Stimulated activated CD8-positive, alpha-beta memory T cell treated with anti-CD3 and anti-CD28 coated beads, Interleukin-2, amount 100 ng/mL, for 1 hour (primary cell): ENCODE measurements at places on chromosomes 7 and 10.

DNA sequence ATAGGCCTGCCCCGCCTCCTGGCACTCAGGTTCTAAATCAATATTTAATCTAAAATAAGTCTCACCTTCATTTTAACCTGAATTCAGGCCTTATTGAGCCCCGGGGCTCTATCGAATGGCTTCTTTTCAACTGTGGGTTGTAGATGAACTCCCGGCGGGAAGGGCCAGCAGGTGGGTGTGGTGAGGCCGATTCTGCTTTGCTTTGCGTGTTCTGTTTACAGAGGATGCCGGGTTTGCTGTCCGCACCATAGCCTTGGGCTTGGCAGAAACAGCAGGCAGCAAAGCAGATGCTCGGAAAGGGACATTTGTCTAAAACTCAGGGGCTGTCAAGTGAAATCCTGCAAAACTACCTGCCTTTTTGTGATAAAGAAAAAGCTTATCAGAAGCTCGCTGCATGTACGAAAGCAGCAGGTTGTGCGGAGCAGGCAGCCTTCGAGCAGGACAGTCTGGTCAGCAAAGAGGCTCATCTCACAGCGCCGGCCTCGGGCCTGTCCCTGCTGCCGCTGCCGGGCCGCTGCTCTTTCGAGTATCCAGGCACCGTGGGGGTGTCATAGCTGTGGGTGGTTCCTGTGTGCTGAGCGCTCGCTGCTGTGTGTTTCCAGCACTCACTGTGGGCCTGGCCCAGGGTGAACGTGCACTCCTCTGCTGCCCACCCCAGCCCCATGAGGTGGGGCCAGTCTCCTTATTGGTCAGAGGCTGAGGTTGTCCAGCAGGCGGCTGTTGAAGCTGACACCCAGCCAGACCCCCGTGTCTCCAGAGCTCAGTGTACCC, 434.8 kb upstream of the FOXK1 start:
- no peak for DNase-seq

DNA sequence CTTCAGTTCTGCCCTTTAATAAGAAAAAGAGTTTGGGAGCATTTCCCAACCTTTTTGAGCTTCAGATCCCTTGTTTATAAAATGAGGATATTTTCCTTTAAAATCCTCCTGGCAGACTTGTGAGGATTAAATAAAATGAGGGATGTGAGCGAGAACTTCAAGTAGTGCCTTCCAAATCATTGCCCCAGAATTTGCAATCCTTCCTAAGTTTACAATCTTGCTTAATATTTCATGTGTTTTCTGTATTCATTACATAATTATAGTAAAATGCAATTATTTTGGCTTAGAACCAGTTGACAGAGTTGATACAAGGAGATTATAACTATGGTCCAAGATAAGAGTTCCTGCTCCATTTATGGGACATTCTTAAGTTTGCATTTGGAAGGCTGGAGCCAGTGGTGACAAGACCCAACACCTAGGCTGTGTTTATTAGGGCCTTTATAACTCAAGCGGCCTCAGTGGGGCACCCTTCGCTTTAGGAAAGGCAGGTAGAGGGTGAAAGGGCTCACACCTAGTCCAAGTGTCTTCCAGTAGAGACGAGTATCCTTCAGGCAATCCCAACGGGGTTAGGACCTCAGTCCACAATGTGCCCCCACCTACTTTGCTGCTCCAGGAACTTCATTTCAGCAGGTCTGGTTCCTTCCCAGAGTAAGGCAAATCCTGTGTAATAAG, 317.5 kb downstream of the WDR11 start:
- DNase-seq, result no peak

DNA sequence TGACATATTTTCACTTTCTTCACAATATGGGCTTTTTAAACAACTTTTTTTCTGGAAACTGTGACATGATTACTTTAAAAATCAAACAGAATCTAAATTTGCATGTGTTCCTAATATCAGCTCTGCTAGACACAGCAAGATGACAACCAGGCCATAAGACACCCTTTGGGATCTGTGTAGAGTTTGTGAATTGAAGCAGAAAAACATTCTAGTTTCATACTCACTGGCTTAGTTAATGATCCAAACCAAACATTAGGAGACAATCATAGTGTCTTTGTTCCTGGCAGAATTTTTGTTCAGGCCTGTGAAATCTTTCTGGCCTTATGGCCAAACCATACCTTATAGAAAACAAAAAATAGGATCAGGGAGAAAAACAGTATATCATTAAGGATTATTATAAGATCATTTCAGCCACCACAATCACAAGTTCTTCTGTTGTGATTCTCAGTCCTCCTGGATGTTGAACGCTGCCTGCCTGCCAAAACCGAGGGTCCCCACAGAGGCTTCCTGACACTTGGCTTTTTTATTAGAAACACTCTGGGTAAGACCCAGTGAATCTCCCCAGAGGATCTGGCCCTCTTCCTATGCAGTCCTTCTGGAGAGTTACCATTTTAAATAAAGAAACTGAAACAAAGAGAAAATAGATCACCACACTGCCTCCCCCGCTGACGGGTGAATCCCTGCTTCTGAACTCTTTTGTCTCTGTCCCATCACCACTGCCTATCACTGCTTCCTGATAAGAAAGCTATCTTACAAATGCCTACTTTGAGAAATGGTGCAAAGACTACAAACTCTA, 79.2 kb upstream of the PPP1R3C start:
- no peak for DNase-seq

DNA sequence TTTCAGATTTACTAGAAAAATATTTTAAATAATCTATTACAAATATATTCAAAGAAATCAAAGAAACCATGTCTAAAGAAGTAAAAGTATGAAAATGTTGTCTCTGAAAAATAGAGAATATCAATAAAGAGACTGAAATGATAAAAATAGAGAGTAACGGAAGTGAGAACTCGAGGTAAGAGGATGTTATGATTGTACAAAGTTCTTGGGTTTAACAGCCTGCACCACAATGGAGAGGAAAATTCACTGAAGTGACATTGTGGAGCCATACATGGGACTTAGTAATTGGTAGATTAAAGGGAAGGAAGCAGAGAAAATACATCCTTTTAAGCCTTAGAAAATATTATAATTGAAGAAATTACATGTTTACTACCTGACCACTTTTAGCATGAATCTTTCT, 77.9 kb downstream of the THSD7A start:
- DNase-seq, result no peak

DNA sequence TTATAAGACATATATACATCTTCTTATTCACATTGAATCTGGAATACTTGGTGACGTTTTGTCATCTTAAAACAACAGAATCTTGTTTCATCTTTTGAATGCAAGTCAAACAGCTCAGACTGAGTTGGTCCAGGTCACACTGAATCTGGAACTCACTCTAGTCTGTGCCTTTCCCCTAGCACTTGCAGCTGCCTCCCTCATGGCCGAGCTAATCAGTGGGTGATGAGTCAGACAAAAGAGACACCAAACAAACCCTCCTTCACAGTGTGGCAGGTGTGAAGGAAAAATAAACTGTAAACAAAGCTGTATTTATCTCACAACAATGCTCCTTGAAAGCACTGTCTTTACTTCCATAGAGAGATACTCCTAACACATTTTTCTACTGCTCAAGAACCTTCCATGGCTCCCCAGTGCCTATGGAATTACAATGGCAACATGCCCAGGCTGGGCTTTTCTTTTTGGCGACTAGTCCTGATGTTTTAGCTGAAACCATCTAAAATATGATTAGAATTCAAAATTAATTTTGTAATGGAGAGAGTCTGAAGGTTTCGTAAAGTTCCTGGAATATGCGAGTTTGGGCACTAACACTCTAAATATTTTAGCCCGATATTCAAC, 140.0 kb downstream of the ZNF365 start:
- no peak for DNase-seq

- DNase-seq, result no peak
Observed at GRCh38 chr10:50674469-50675254, 50.9 kb upstream of the SGMS1 start.

- no peak for DNase-seq
Observed at GRCh38 chr7:102294589-102294988, 7.9 kb downstream of the SH2B2 start.

DNA sequence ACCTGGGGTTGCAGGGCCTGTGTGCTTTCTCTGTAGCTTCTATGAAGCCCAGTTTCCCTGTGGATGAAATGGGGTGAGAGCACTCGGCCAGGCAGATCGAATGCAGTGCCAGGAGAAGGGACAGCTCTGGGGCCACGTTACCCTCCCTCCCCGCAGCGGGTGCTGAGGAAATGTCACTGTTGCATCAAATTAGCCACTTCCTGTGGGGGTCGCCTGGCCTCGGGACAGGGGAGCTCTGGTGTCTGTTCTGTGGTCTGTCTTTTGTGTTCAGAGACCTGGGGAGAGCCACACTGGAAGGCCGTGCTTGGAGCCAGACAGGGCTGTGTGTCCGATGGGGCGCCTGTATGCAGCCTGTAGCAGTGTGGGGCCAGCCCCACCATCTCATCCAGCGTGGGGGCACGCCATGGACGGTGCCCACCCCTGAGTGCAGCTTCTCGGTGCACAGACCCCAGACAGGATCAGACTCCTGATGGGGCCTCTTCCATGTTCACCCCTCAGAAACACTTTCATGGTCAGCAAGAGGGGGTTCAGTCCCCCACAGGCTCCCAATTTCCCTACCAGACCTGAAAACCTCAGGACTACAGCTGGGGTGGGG, 13.6 kb downstream of the TTYH3 start:
- DNase-seq, result no peak

DNA sequence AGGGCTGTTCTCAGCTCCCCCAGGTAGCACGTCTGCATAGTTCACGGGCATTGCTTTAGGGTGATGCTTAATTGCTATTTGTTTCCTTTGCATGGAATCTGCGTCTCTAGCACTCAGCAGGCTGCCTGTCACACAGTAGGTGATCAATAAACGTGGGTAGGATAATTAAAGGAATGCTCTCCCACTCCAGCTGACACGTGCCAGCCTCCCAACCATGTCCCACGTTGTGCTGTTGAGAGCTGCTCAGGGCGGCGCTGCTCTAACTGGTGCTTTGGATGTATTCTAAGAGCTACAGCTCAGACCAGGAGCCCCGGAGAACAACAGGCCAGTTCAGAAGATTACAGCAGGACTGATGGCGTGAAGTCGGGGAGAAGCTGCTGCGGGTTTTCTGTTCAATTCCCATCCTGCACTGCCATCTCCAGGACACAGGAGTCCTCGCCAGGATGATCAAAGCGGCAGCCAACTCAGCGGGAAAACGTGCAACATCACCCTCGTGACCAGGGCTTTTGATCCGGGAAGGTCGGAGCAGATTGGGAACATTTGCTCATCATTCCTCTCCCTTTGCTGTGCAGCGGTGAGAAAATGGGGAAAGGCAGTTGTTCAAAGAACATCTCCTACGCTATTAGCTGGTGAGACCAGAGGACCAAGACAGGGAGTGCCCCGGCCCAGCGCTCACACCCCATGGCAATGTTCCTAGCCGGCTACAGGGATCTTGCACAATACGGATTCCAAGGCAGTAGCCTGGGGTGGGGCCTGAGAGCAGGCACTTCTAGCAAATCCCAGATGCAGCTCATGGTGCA, 50.5 kb upstream of the FOXK1 start:
- no peak for DNase-seq

DNA sequence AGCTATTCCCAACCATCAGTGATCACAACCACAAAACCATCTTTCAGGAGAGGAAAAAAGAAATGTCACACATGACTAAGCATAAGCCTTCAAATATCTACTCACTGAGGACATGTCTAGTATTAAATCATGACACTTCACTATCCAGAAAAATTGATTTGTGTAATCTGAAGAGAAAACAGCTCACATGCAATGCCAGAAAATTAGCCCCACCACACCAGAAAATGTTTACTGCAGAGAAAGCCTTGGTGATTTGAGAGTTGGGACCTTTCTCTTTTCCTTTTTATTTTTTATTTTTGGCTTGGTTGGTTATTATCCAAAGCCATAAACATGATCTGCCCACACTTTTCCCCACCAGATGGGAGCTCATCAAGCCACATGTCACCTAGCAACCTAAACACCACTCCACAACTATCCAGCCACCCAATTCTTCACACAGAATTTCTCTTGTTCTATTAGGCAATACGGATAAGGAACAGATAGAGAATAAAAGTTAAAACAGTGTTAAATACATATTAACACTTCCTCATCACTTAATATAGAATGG, 3.1 kb downstream of the PARD3 start:
- no peak for DNase-seq

DNA sequence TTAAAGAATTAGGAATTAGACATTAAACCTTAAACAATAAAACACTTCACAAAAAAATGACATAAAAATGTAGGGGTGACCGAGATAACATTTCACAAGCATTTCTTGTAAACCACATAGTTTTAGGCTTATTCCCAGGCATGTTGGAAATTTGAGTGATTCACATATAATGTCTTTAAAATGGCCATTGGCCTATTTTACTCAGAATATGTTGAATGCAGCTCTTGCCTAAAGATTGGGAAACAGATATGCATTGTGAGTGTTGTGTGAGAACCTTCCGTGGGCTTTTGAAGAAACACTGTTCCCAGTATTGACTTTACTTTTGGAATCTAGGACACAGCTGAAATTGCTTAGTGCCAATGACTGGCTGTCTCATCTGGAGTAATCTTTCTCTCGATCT, 79.6 kb downstream of the ARL5B start:
- no peak for DNase-seq

- peak; percentile 35 for DNase-seq
Observed at GRCh38 chr7:102415685-102416225, 17.6 kb upstream of the ORAI2 start.
